CD4-positive, alpha-beta T cell treated with Interleukin-6 at 100 ng/mL for 8 hours (primary cell): ENCODE measurements at places on chromosomes 4 and X.

DNA sequence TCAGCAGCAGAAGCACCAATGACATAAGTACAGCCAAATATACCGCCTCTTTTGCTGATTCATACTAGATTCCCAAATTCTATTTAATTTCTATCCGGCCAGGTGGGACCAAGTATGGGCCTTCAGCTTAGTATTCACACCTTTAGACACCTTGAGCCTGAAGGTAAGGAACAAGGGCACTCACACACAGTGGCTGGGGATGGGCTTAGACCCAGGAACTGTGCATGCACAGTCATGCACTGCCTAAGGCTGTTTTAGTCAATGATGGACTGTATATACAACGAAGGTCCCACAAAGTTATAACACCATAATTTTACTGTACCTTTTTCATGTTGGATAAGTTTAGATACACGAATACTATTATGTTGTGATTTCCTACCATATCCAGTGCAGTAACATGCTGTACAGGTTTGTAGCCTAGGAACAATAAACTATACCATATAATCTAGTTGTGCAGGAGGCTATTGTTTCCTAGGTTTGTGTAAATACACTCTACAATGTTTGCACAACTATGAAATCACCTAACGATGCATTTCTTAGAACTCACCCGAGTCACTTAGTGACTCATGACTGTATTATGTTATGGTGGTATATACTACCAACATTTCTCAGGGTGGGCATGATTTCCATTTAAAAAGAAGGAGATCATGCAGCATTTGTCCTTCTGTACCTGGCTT lies 9.7 kb upstream of the CLNK start:
- DNase-seq: no peak

DNA sequence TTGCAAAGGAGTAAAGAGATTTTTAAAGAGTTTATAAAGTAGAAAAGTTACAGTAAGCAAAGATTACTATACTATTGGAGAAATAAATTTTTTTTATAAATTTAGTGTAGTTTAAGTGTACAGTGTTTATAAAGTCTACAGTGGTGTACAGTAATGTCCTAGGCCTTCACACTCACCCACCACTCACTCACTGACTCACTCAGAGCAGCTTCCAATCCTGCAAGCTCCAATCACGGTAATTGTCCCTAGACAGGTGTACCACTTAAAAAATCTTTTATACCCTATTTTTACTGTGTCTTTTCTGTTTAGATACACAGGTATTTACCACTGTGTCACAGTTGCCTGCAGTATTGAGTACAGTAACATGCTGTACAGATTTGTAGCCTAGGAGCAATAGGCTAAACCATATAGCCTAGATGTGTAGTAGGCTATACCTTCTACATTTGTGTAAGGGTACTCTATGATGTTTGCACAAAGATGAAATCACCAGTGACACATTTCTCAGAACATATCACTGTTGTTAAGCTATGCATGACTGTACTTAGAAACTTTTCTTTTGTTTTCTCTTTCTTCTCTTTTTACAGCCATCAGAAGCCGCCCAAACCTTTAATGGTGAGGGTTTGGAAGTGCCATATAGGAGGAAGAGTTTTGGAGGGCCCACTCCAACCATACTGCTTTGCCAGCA lies 11.8 kb upstream of the SH3RF1 start:
- DNase-seq: no peak

DNA sequence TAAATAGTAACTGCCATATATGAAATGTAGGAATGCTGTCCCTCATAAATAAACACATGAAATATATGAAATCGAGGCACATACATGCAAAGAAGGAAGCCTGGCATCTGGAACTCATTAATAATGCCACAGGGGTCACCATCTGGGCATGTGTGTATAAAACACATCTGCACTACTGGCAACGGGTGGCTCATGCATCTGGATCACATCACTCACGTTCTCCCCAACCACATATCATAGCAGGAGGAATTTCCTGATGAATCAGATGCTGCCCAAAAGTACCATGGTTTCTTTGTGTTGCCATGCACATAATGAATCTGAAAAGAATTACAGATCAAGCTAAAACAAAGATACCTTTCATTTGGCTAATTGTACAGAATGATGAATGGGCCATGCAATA lies 28.6 kb downstream of the RNF175 start:
- DNase-seq: no peak

- no peak for DNase-seq
Observed at GRCh38 chr4:60945641-60946040, 254.5 kb upstream of the ADGRL3 start.

GRCh38 chr4:101065346-101065745 lies 282.0 kb downstream of the PPP3CA start:
- DNase-seq: no peak

GRCh38 chr4:140686796-140687195 lies 69.4 kb downstream of the TBC1D9 start:
- DNase-seq: no peak

- no peak for DNase-seq
Observed at GRCh38 chrX:75301060-75301459, 27.2 kb downstream of the UPRT start.
